Glutamatergic neuron (in vitro differentiated cells): ENCODE measurements at places on chromosomes 1 and 21. TPM values are rescaled to one million over a fixed set of nuclear protein-coding genes. Genes with fewer than 3 reads are reported as not detected.

DNA sequence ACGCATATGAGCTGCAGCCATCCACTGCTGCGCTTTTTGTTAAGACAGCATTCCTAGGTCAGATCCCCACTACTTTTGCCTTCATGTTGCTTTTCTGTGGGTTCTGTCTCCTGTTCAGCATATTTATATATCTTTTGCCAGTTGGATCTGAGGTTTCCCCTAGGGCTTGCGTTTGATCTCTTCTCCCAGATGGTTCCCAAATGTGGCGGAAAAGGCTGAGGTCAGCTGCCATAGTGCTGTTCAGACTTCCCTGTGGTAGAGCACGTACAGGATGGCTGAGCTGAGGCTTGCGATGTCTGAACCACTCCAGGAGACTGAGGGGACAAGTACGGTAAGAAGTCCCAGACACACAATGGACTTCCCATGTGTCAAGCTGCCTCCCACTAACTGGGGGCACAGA, 39.8 kb downstream of the COL6A1 start:
- peaks cover 15% of the 10 kb centered on the region for H3K4me1 ChIP-seq
- DNase-seq: no peak
- no peak overlapping the region for H3K4me3 ChIP-seq
- H3K27ac ChIP-seq: no peak overlapping the region

DNA sequence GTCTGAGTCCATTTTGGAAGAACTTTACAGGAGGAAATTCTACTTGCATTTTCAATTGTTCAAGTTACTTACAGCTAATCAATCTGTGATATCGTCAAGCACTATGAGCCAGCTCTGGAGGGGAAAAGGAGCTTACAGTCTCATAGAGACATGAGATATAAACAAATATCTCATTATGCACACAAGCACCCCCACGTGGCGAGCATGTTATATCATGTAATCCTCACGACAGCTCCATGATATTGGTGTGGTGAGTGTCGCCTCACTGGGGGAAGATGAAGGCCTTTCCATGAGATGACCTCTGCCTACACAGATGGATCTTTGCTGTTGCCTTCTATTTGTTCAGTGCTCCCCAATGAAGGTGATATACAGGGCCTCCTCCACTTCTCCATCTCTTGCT, 34.6 kb downstream of the TNR start:
- no peak overlapping the region for H3K27ac ChIP-seq
- H3K4me1 ChIP-seq: no peaks in the 10 kb centered on the region
- H3K36me3 ChIP-seq: no peaks in the 10 kb centered on the region
- DNase-seq: no peak
- H3K4me3 ChIP-seq: no peak overlapping the region
- H3K27me3 ChIP-seq: peaks cover 2% of the 10 kb centered on the region

DNA sequence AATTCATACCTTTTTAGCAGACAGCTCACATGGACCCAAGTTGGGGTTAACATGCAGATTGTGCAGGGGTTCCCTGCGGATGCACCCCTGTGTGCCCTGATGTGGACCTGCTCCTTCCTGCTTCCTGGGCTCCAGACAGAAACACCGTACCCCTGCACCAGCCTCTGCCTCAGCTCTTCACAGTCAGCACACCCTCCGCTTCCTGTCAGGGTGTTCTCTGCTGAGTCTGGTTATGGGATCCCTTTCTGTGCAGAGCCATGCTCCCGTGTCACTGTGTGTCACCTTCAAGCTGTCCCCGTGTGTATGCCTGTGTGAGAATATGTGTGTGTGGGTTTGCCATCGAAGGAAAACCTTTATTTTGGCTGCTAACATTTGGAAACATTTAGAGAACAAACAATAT, 48.7 kb upstream of the KCNJ15 start:
- peaks cover 5% of the 10 kb centered on the region for H3K27me3 ChIP-seq
- peaks cover 10% of the 10 kb centered on the region for H3K36me3 ChIP-seq
- no peak for DNase-seq
- no peak overlapping the region for H3K27ac ChIP-seq

- H3K36me3 ChIP-seq: no peaks in the 10 kb centered on the region
- H3K27ac ChIP-seq: no peak overlapping the region
- H3K4me1 ChIP-seq: peaks cover 3% of the 10 kb centered on the region
These were observed 18.1 kb upstream of the SHE start for GRCh38 chr1:154520333-154520732.

DNA sequence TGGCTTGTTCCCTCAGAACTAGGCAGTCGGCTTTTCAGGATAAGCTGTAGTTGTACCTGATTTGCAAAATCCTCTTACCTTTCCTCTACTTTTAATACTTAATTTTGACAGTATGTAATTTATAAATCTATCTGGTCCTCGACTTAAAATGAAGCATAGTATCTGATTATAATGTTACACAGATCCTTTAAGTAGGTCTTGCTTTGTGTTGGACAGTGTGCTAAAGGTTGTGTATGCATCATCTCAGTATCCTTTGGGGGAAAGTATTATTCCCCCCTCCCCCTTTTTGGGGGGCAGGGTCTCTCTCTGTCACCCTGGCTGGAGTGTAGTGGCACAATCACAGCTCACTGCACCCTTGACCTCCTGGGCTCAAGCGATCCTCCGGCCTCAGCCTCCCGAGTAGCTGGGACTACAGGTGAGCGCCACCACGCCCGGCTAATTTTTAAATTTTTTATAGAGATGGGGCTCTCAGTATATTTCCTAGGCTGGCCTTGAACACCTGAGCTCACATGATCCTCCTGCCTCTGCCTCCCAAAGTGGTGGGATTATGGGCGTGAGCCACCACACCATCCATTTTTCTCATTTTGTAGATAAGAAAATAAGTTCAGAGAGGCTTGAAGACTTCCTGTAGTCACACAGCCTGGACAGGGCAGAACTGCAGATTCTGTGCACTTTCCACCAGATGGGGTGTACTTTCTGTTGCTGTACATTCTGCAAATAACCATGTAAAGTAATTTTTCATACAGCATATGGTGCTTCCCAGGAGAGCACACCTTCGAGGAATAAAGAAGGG, 791 bp upstream of the STX6 start:
- H3K27me3 ChIP-seq: peaks cover 11% of the 10 kb centered on the region
- H3K27ac ChIP-seq: peak overlapping the region; percentile 96
- H3K36me3 ChIP-seq: no peaks in the 10 kb centered on the region
- H3K4me3 ChIP-seq: peak overlapping the region; percentile 94
- peaks cover 21% of the 10 kb centered on the region for H3K4me1 ChIP-seq

DNA sequence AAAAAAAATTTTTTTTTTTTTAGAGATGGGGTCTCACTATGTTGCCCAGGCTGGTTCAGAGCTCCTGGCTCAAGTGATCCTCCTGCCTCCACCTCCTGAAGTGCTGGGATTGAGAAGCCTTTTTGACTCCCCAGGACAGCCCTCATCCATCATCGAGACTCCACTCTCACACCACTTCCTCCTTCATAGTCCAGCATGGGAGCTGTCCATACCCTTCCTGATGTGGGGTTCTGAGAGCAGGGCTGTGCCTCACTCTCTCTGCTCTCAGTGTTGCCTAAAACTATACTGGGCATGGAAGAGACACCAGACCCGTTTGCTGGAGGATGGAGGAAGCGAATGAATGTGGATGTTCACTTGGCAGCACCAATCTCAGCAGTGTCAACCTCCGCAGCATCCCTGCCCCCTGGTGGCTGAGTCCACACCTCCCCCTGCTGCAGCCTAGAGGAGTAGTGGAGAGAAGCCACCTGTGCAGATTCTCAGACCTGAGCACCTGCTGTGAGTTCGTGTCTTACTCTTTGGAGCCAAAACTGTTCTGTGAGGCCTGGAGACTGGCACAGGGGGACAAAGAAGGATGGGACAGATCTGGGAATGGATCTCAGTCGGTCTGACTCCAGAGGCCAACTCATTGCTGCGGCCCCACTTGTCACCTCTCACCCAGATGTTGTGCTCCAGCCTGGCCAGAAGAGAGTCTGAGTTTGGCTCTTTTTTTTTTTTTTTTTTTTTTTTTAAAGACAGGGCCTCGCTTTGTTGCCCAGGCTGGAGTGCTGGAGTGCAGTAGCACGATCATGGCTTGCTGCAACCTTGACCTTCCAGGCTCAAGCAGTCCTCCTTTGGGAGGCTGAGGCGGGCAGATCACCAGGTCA, 17.7 kb downstream of the TINAGL1 start:
- peaks cover 21% of the 10 kb centered on the region for H3K4me1 ChIP-seq
- H3K27ac ChIP-seq: no peak overlapping the region
- DNase-seq: peak; percentile 91
- peaks cover 9% of the 10 kb centered on the region for H3K27me3 ChIP-seq
- no peak overlapping the region for H3K4me3 ChIP-seq
- H3K36me3 ChIP-seq: no peaks in the 10 kb centered on the region

DNA sequence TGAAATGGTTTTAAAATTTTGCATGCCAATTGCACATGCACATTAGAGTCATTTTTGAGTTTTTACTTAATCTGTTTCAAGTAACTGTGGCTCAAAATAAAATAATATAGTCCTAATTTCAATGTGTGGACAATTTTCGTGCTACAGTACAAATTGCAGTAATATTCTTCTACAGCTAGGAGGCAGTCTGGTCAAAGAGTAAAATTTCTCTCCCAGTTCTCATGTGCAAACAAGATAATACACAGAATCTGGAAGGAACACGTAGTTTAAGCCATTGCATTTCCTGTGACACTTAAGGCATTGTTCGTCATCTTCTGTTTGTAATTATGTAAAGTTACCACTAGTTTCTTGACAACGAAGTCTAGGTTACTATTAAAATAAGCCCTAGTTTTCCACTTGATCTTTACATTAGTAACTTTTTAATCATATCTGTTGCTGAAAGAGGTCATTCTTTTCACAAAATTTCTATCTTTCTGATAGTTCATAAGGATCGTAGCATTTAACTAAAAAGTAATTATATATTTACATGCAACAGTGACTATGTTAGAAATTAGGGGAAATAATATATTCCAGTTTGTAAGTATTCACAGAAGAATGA, 28.9 kb downstream of the ODR4 start:
- no peaks in the 10 kb centered on the region for H3K36me3 ChIP-seq
- no peaks in the 10 kb centered on the region for H3K27me3 ChIP-seq
- no peaks in the 10 kb centered on the region for H3K4me1 ChIP-seq
- H3K4me3 ChIP-seq: no peak overlapping the region

DNA sequence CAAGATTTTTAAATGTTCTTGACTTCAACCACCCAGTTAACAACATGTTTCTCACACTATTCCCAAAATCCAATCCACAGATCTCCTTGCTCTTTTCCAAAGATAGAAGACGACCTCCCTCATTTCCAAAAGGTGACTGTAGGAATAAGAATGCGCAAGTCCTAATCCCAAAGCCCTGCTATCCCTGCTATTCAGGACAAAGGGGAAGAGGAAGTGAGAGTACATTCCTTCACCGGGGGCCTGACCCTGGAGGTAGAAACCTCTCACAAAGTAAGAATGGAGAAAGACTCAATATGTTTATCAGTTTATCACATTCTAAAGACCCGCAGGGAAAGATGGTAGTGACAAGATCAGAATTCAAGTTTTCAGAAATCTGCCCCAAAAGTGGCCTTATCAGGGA, 55.7 kb downstream of the PLEKHA6 start:
- H3K4me3 ChIP-seq: no peak overlapping the region
- no peak for DNase-seq
- peaks cover 43% of the 10 kb centered on the region for H3K4me1 ChIP-seq
- H3K27ac ChIP-seq: no peak overlapping the region
- peaks cover 4% of the 10 kb centered on the region for H3K27me3 ChIP-seq

GRCh38 chr1:43954036-43954435, 7.3 kb downstream of the IPO13 start:
- H3K4me1 ChIP-seq: peaks cover 6% of the 10 kb centered on the region
- H3K36me3 ChIP-seq: peaks cover 7% of the 10 kb centered on the region
- DNase-seq: no peak

- no peak overlapping the region for H3K4me3 ChIP-seq
- peaks cover 9% of the 10 kb centered on the region for H3K4me1 ChIP-seq
- no peak overlapping the region for H3K27ac ChIP-seq
- H3K36me3 ChIP-seq: peaks cover 18% of the 10 kb centered on the region
These were observed 64.7 kb downstream of the PRRC2C start for GRCh38 chr1:171550050-171550449.

- no peak overlapping the region for H3K4me3 ChIP-seq
- no peak for DNase-seq
- H3K4me1 ChIP-seq: no peaks in the 10 kb centered on the region
- H3K27ac ChIP-seq: no peak overlapping the region
These were observed 23.2 kb upstream of the CNIH3 start for GRCh38 chr1:224592636-224593582.

DNA sequence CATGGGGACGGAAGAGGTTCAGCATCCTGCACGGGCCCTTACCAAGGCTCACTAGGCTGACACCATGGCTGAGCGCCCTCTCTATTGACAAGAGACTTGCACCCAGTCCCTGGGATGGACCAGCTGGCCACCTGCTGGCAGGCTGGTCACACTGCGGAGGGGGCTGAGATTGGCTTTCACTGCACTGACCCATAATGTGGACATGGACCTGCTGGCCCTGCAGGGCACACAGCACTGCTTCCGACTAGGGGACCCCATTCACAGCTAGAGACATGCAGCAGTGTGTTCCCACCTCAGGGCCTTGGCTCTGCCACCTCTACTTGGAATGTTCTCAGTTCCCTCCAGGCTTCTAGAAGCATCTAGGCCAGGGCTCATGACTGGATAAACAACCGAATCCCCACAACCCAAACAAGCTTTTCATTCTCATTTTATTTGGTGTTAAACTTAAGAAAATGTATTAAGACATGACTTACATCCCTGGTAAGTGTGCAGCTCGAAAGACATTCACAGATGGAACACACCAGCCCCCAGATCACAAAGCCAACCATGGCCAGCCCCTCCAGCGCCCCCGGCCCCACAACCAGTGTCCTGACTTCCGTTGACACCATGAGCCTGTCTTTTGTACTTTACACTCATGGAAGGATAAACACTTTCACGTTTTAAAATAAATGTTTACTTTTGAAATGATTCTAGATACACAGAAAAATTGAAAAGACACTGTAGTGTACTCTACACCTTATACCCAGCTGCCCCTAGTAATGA, 9.3 kb upstream of the SRARP start:
- H3K27ac ChIP-seq: no peak overlapping the region
- peaks cover 2% of the 10 kb centered on the region for H3K27me3 ChIP-seq
- no peak overlapping the region for H3K4me3 ChIP-seq
- no peaks in the 10 kb centered on the region for H3K36me3 ChIP-seq

GRCh38 chr21:44259082-44259705, 2.5 kb downstream of the DNMT3L start:
- no peaks in the 10 kb centered on the region for H3K27me3 ChIP-seq
- H3K36me3 ChIP-seq: peaks cover 14% of the 10 kb centered on the region
- no peak overlapping the region for H3K27ac ChIP-seq
- DNase-seq: peak; percentile 1
- H3K4me1 ChIP-seq: peaks cover 3% of the 10 kb centered on the region
- no peak overlapping the region for H3K4me3 ChIP-seq

DNA sequence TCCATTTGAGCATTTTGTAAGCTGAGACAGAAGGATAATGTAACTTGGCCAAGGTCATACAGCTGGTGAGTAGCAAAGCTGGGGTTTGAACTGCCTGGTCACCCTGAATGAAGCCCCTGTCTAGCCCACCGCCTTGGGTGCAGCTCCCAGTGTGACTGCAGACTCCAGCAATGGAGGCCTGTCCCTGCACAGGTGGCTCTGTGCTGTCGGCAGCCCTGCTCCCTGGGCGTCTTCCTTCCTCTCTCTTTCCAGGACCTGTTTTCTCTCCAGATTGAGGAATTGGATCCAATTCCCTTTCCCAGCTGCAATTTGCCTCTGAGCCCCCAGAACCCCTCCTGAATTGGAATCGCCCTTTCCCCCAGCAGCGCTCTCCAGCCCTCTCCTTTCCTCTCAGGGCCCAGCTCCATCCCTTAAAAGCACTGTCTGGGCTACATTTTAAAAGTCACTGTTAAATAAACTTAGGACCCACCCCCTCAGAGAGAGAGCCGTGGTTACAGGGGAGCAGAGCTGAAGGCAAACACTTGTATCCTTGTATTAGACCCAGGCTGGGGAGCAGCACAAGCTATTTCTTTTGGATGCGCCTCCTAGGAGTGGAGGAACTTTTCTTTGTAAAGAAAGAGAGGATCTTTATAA, 161.4 kb upstream of the LMO4 start:
- no peak overlapping the region for H3K4me3 ChIP-seq
- no peaks in the 10 kb centered on the region for H3K36me3 ChIP-seq
- H3K4me1 ChIP-seq: peaks cover 6% of the 10 kb centered on the region

SAMSN1 gene
- total RNA-seq: 28.3 TPM

CHIA gene
- not detected for total RNA-seq

S100A8 gene
- not detected for total RNA-seq

RNU1-2 gene
- total RNA-seq: 3,598 TPM
